IgD-negative memory B cell (primary cell): ENCODE measurements at places on chromosomes 2 and 18. TPM values are rescaled to one million over a fixed set of nuclear protein-coding genes. Genes with fewer than 3 reads are reported as not detected.

The MPP4 gene
- polyA plus RNA-seq, result not detected

The RNF25 gene
- 23.4 TPM for polyA plus RNA-seq

The SESTD1 gene
- polyA plus RNA-seq, result 23.6 TPM

The ST8SIA5 gene
- not detected for polyA plus RNA-seq

The C2orf76 gene
- polyA plus RNA-seq, result 19.5 TPM

The IL1RL2 gene
- not detected for polyA plus RNA-seq

The SERPINB3 gene
- polyA plus RNA-seq, result not detected

The SCN7A gene
- not detected for polyA plus RNA-seq
